ENCODE measurements at places on chromosomes 3 and 15. TPM values are rescaled to one million over a fixed set of nuclear protein-coding genes. Genes with fewer than 3 reads are reported as not detected.

GRCh38 chr3:112786002-112786590 lies 60.6 kb downstream of the CD200R1L start:
- DNase-seq = no peak

- no peak for DNase-seq
Observed at GRCh38 chr3:152084441-152085158, 184.1 kb upstream of the MBNL1 start.

DNA sequence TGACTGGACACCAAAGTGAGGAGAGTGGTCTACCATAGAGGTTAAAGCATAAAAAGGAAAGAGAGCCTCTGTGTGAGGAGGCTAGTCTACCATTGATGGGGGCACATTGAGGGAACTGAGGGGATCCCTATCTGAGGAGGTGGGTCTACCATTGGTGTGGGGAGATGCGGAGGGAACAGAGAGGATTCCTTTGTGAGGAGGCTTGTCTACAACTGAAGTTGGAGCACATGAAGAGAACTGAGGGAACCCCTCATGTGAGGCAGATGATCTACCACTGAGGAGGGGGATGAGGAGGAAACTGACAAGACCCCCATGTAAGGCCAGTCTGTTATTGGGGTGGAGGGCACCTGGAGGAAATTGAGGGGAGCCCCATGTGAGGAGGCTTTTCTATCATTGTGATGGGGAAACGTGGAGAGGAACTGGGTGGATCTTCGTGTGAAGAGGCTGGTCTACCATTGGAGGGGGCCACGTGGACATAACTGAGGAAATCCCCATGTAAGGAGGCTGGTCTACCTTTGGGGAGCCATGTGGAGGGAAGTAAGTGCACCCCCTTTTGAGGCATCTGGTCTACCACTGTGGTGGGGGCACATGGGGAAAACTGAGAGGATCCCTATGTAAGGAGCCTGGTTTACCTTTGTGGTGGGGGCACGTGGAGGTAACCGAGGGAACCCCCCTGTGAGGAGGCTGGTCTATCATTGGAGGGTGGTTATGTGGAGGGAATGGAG lies 160.1 kb downstream of the FBLN2 start:
- no peak for DNase-seq

- no peak for DNase-seq
Observed at GRCh38 chr15:42193383-42193782, 14.7 kb downstream of the VPS39 start.

ATP2B2 gene
- total RNA-seq = not detected
